NCI-H2029 treated with DMSO at 0.1 percent for 48 hours (cell line): ENCODE measurements at places on chromosomes 6 and 20.

- DNase-seq, result no peak
Observed at GRCh38 chr6:118177720-118178119, 270.7 kb downstream of the SLC35F1 start.

DNA sequence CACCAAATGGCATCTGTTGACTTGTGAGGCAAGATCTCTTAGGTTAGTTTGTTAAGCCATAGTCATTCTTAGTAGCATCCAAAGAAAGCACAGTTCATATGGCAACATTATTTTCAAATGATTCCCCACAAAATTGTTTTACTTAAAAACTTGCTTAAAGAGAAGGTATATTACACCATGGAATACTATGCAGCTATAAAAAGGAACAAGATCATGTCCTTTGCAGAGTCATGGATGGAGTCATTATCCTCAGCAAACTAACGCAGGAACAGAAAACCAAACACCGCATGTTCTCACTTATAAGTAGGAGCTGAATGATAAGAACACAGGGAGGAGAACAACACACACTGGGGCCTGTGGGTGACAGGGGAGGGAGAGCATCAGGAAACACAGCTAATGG lies 10.9 kb upstream of the DSE start:
- DNase-seq, result no peak

DNA sequence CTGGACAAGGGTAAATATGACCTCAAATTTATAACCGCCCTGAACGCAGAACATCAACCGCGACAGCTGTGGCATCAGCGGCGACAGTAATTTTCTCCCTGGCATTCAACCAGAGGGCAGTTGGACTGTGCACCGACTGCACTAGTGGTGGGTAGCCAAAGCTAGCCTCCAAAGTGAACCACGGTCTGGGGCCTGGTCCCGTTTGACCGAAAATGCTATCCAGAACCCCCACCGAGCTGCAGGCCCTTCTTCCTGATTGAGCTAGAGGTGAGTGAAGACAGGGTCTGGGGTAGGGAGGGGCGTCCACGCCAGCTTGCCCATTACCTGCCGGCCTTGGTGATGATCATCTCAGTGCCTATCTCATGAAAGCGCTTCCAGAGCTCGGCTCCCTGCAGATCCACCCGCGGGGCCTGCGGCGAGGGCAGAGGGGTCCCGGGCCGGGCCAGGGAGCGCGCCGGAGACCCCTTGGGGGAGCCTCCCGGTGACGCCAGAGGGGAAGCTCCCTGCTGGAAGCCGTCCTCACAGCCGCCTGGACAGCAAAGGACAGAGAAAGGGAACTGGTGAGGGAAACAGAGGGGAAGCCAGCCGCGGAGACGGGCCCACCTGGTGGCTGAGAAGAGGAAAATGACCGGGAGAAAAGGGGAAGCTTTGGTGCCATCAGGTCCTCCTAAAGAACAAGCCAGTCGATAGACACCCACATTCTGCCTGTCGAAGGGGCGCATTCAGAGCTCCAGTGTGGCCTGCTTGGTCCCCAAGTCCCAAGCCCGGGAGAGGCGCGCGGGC lies 2.0 kb downstream of the TBX18 start:
- DNase-seq, result no peak

- DNase-seq, result no peak
Observed at GRCh38 chr6:73566954-73567591, 46.2 kb upstream of the EEF1A1 start.

DNA sequence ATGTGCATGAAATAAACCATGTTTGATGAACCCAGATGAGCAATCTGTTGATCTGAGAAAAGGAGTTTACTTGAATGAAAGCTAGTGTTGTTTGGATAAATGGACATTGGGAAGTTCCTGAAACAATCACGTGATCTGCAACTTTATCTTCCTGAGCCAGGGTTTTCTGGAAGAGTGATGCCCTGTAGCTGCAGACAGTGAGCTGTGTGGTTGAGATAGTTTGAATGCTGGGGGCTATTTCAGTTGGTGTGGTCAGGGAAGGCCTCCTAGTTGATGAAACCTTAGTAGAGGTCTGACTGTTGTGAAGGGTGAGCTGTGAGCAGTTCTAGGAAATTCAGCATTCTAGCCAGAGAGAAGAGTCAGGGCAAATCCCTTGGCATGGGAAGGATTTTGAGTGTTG lies 643.7 kb downstream of the UTRN start:
- no peak for DNase-seq

DNA sequence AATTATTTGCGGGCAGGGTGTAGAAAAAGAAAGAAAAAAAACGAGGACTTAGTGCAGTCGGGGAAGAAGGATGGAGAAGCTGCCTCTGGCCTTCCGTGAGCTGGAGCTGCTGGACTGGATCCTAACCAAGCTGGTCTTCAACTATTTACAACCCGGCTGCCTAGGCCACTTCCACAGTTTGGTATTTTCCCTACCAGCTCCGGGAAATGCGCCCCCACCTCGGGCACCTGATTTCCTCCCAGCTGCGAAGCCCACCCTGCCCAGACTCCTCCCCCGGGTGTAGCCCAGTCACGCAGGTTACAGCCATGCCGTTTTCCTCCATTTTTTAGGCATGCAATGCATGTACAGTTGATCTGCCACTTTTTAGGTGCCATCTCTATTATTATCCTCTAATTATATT lies 21.2 kb downstream of the THEMIS start:
- no peak for DNase-seq

- DNase-seq, result no peak
Observed at GRCh38 chr6:12238219-12238618, 51.9 kb upstream of the EDN1 start.

DNA sequence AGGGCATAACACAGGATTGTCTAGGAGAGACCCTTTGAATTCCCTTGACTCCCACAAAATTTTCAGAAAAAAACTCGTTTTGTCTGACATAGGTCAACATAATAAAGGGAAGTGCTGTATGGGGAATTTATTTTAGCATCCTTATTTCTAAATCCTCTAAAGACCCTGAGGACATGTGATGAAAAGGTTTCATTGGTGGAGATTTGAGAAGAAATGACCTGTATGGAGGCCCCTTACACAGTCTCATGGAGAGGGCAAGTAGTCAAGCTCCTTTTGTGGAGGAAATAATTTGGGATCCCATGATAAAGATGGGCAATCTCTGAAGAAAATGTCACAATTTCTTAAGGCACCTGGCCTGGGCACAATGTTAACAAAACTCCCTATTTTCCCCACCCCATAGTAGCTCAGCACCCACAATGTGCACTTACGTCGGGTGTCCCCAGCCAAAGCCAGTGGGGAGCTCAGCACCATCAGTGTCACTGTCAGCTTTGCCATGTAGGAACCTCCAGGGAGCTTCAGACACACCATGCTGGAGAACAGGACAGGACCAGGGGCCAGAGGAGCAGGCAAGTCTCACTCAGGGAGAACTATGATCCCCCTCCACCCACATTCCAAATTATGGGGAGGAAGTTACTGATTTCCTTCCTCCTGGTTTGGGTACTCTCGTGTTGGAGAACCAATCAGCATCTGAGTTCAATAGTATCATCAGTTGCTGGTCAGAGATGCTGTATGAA lies at the start of gene HLA-DRB5:
TSS of gene HLA-DRB5 (minus strand) at position 591 of the 734 bp plus-strand sequence. CDS start at position 528, 63 bp downstream.
- no peak for DNase-seq

- peak; percentile 75 for DNase-seq
Observed at GRCh38 chr6:82441047-82441855, 77.6 kb downstream of the TPBG start.

GRCh38 chr6:34791701-34792604 lies at the start of gene BLTP3A:
Gene BLTP3A, plus strand, starts transcription at chr6:34792083. Its CDS starts 168 bp downstream, at chr6:34792251.
- peak; percentile 44 for DNase-seq

GRCh38 chr6:24430086-24430485 lies 27.4 kb downstream of the MRS2 start:
- no peak for DNase-seq

- peak; percentile 34 for DNase-seq
Observed at GRCh38 chr6:109687271-109687761, 3.7 kb downstream of the AK9 start.

DNA sequence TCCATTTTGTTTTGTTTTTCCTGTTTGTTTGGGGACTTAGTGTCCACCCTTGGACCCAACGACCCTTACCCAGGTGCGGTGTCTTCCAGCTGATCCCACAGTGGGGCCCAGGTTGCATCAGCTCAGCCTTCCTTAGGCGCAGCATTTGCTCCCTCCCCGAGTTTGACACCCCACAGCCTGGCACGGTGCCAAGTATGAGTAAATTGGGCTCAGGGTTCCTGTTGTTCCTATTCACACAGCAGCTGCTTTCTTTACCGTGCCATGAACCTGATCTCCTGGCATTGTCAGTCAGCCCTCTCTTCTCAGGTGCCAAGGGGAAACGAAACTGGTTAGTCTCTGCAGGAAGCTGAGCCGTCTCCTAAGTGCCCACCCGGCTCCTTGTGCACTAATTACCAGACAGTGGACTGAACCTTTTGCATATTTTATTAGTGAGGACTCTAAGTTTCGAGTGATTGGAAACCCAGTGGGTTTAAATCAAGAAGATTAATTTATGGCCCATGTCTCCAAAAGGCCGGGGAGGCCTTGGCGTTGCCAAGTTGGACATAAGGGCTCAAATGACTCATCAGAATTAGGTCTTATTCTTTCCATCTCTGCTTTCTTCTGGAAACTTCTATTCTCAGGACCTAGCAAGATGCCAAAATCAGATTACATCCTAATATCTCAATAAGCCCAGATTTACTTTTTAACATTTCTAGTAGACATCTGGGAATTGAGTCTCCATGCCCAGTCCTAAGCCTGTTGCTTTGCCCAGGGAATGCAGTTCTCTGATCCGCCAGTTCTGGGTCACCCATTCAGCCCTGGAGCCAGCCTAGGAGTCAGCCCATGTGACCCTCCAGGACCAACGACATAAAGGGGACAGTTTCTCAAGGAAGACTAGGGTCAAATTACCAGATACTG lies 68.8 kb downstream of the TSHZ2 start:
- DNase-seq, result peak; percentile 98

DNA sequence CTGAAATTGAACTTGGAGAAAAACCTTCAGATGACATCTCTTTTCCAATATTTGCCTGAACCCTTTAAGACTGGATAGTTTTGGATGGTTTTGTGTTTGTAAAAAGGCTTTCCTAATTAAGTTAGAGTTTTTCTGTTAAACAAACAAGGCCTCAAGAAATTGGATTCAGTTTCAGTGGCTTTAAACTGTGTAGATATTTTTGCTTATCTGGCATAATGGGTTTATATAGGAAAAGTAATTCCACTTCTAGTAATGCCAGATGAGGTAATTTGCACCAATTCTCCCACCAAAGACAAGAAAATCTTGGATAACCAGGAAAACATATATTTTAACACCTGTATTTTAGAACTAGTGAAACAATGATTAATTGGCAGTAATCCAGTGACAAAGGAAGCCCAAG lies 12.0 kb upstream of the TRDN start:
- DNase-seq, result no peak

GRCh38 chr6:160217073-160217472 lies 41.5 kb downstream of the SLC22A2 start:
- DNase-seq, result no peak

DNA sequence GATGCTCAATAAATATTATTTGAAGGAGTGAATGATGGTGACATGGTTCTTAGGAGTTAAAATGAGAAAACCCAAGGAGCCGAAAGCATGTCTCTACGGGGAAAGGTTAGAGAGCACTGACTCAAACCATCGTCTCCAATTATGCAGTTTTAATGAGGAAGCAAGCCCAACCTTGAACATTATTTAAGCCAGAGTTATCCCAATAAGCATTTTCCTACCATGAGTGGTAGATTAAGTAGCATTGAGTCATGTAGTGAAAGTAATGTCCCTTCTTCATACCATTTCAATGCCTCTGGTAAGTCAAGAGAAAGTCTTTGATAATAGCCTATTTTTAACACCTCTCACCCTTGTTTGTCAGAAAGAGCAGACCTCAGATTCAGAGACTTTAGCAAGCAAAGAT lies 13.5 kb downstream of the TSHZ2 start:
- no peak for DNase-seq

GRCh38 chr6:45920819-45921511 lies 94.7 kb downstream of the CLIC5 start:
- DNase-seq, result no peak

GRCh38 chr20:23232219-23232581 lies 118.4 kb upstream of the NXT1 start:
- DNase-seq, result no peak

GRCh38 chr6:155183095-155183494 lies 80.7 kb upstream of the CLDN20 start:
- no peak for DNase-seq

DNA sequence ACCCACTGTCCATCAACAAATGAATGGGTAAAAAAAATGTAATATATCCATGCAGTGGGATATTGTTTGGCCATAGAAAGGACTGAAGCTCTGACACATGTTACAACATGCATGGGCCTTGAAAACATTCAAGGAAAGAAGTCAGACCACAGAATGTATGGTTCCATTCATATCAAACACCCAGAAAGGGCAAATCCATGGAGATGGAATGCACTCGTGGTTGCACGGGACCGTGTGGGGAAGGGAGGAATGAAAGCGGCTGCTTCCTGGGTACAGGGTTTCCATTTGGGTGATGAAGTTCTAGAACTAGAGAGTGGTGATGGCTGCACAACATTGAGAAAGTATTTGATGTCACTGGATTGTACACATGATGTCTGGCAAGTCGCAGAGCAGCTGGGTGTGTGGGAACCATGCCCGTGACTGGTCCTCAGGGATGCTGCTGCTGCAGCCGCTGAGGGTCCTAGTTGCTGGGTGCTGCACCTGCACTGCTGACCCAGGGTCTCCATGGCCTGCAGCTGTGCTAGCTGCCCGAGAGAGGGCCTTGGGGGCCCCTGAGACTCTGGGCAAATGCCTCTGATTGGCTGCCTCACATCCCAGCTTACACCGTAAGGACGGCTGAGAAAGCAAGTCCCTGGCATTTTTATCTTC lies 220.3 kb downstream of the NRN1 start:
- no peak for DNase-seq

DNA sequence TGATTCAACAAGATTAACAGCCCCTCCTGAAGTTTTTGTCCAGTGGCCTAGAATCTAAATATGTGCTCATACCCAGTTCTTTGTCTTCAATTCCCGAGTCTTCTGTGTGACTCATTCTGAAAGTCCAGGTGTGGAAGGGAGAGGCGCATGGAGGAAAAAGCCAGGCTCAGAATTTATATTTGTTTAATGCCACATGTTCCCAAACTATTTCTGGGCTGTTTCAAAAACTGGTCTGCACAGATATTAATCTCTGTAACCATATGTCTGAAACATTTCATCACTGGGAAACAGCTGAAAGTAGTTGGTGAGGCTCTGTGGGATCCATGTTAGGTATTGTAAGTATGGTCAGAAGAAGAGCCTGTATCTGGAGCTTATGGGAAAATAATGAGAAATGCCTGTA lies 266.0 kb downstream of the PAX1 start:
- no peak for DNase-seq

DNA sequence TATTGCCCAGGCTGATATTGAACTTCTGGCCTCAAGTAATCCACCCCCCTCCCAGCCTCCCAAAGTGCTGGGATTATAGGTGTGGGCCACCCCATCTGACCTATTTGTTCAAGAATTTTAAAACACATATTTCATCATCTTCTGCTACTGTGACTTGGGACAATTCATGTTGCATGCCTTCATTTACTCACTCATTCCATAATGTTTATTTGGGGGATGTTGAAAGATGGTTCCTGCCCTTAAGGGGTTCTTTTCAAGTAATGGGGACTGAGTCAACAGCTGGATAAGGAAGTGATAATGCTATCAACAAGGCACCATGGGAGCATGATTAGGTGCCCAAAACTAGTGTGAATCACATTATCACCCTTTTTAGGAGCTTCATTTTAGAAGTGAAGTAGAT lies 62.0 kb downstream of the CRYBG1 start:
- no peak for DNase-seq
